Stimulated activated CD8-positive, alpha-beta memory T cell treated with anti-CD3 and anti-CD28 coated beads, Interleukin-15, amount 100 ng/mL, for 48 hours (primary cell): ENCODE measurements at places on chromosomes 7 and 10.

DNA sequence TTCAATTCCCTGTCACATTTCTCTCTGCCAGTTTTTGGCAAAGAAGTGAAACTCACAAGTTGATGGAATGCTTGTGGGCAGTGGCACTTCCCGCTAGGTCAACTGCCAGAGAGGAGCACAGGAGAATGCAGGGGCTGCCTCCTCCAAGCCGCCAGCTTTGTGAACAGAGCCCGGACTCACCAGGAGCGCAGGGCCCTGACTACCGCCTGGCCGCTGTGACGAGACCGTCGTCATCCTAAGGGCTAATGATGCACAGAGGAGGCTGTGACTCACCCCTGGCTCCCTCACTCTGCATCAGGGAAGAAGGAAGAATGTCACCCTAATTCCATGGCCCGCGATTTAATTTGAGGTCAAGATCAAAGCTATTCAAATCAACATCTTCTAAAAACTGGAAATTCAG lies 123.9 kb downstream of the TAX1BP1 start:
- no peak for DNase-seq

- no peak for DNase-seq
These were observed 334.1 kb downstream of the GLRX3 start for GRCh38 chr10:130470286-130470685.

DNA sequence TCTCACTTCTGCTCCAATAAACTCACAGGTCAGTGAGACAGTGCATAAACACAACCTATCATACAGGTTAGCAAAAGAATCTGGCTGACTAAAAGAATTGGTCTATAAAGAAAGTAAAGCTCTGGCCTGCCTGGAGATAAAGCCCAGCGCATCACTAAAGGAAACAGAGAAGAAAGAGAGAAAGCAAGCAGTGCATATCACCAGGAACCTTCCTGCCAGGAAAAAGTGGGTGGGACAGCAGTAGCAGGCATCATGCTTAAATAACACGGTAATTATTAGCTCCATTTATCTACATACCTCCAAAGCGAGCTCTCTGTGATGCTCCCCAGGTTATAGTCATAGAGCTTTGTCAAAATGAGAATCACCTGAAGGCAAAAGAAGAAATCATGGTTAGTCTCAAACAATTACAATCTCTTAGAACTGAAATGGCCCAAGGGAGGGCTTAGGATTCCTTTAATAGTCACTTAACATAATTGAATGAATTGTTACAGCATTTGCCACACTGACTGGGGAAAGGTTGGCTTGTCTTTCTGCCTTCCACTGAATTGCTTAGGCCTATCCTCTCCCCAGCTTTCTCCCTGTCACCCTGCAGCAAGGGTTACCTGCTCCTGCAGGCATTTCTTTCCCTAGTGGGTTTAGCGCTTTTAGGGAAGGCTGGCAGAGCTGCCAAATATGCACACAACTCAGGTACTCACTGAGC lies 208.1 kb downstream of the SORCS1 start:
- no peak for DNase-seq

GRCh38 chr10:45399113-45399512 lies 25.1 kb downstream of the ALOX5 start:
- DNase-seq = no peak

GRCh38 chr10:3765146-3765545 lies 19.9 kb downstream of the KLF6 start:
- no peak for DNase-seq

DNA sequence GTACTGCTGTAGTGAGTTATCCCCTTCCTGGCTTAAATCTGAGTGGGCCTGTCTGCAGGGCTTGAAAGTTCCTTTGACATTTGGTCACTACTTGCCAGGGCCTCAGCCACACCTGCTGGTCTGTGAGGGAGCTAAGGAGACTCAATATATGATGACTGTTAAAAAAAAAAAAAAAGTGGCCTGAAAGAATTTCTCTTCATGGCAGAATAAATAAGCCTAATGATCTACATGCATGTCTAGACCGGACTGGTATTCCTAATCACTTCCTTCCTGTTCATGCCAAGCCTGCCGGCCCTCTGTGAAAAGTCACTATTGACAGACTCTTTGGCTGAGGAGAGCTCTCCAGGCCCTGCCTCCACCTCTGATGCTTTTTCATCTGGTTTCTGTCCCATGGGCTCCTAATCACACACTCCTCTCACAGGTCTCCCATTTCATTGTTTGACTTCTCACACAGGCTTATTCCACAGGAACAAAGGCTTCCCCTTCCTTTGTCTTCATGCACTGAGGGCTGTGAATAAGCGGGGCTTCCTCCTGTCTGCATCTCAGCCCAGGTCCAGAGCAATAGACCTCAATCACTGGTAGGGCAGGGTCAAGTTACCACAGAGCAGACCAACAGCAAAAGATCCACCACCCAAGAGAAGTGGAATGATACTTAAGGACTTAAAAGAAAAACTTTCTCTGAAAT lies 99.1 kb upstream of the SEC61G start:
- DNase-seq = no peak

DNA sequence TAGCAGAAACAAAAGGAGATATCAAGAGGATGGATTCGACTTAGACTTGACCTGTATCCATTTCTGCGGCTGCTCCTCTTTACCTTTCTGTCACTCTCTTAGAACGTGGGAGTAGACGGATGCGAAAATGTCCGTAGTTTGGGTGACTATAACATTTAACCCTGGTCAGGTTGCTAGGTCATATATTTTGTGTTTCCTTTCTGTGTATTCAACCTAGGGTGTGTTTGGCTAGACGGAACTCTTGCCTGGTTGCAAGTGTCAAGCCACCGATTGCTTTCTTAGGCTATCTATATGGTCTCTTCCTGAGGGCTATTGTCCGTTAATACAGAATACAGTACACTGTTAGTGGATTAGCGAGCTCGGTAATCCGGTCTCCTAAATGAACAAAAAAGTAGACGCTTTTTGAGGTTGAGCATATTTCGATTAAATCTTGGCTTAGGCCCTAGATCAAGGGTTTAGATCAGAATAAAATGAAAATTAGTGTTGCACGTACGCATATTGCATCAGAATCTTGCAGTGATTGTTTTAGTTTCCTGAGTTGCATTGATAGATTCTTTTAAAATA lies 1.2 kb downstream of the PTEN start:
- no peak for DNase-seq

DNA sequence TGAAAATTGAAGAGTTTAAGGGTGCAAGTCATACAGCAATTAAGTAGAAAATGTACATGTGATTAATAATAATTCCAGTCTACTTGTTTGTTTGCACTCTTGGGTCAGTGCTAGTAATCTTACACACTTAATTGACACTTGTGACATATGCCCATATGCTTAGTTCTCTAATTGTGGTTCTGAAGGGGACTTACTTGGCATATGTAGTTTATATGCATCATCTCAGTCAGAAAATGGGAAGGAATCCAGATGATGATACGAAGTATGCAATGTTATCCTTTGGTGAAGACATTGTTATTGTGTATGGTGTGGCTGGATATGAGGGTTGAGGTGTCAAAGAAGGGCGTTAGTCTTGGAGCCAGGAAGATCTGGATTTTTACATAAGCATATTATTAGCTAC lies 193.5 kb upstream of the HDAC9 start:
- DNase-seq = no peak

DNA sequence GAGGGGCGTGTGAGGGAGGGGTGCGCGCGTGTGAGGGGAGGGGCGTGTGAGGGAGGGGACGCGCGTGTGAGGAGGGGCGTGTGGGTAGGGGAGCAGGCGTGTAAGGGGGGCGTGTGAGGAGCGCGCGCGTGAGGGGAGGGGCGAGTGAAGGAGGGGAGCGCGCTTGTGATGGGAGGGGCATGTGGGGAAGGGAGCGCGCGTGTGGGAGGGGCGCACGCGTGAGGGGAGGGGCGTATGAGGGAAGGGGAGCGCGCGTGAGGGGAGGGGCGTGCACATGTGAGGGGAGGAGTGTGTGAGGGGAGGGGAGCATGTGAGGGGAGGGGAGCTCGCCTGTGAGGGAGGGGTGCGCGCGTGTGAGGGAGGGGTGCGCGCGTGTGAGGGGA lies 19.1 kb downstream of the MXI1 start:
- DNase-seq = peak; percentile 67

DNA sequence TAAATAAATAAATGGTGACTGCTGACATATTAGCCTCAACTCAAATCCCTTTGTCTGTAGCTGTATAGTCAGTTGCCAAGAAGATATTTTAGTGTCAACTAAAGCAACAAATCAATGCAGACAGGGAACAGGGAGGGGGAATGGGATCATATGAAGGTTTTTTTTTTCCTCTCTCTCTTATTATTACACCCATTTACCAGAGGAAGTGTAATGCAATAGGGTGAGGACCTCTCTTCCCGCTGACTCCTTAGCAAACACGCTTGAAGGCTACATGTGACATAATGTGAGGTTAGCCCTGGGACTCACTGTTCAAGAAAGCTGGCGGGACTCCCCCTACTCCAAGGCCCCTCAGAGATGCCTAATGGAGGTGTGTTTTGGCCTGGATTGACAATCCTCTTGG lies 88.2 kb downstream of the CHRM2 start:
- DNase-seq = no peak

DNA sequence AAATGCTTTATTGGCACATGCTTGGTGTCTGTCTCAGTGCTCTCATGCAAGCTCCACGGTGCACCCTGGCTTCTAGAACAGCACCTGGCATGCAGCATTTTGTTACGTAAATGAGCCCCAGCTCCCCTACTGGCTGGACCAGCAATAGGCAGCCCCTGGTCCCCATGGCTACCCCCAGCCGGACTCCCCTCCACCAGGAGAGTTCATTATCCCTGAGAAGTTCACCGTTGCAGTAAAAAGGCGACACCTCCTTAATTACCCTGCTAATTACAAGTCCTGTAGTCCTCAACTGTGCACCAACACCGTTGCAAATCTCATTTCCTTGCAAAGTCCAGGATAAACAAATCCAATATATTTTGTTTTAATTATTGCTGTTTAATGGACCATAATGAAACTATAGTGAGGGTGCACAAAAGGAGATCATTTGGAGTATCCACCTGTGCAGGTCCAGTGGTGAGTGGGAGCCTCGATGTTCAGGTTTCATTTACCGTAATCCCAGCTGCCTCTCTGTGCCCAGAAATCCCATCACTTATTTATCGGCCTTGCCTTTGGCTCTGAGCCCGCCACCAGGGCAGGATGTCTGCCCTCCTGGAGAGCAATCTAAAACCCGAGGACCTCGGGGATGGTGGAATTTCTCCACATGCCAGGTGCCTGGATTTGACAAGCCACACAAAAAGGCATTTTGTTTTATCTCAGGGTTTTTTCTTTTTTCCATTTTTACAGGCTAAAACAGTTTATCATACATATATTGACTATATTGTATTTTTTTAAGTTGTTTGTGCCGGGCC lies 12.8 kb upstream of the DRGX start:
- no peak for DNase-seq

DNA sequence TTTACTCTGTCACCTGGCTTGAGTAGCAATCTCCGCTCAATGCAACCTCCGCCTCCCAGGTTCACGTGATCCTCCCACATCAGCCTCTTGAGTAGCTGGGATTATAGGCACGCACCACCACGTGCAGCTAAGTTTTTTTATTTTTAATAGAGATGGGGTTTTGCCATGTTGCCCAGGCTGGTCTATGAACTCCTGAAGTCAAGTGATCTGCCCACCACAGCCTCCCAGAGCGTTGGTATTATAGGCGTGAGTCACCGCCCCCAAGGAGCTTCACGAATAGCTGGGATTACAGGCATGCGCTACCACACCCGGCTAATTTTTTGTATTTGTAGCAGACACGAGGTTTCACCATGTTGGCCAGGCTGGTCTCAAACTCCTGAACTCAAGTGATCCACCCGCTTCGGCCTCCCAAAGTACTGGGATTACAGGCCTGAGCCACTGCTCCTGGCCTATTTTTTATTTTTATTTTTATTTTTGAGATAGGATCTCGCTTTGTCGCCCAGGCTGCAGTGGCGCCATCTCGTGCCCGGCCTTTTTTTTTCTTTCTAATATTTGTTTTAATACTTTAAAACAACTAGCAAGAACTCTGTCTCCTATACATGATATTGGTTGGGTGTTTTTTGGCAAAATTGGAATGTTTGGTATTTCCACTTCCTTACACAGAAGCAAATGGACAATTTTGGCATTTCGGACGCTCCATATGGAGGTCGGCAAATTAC lies 1.1 kb downstream of the EFCAB10 start:
- DNase-seq = no peak
